ENCODE measurements at places on chromosomes 5 and 9. TPM values are rescaled to one million over a fixed set of nuclear protein-coding genes. Genes with fewer than 3 reads are reported as not detected.

- peak; percentile 56 for DNase-seq
Observed at GRCh38 chr5:88685591-88686541, 197.1 kb downstream of the MEF2C start.

Gene PCAT7
- not detected for total RNA-seq

Gene SPATA31C1
- not detected for total RNA-seq

DNA sequence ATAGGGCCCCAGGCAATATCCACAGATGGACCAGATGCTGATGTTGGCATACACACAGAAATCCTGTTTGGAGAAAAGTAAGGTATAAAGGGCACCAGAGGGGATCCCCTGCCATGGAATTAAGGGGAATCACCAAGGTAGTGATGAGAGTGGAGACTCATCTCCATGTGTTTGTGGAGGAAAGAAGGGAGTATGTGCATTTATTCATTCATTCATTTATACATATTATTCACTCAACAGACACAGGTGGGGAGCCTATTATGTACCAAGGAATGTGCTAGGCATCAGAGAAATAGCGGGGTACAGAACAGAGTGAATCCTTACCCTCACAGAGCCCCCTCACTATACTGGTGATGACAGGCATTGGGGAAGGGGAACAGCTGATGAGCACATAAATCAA lies 116.8 kb upstream of the IL12B start:
- DNase-seq = no peak

Gene SH2D3C
- total RNA-seq = 22.2 TPM

- DNase-seq = no peak
Observed at GRCh38 chr5:27706832-27707231, 668.4 kb upstream of the CDH9 start.

DNA sequence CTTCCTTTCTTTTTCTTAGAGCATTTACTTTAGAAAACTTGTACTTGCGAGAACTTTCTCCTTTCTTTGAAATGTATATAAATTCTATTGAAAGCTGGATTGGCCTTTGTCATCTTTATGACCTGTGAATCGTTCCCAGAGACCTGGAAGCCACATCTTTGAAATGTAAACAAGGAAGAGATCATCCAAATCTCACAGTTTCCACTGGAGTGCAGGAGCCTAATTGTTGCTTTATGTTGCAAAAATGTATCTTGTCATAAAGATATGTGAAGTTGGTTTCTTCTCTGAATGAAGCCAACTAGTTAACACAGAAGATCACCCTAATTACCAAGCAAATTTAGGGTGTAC lies 1101.8 kb downstream of the TAF11L14 start:
- DNase-seq = no peak

GRCh38 chr9:6086006-6086655 lies 70.7 kb upstream of the RANBP6 start:
- no peak for DNase-seq

DNA sequence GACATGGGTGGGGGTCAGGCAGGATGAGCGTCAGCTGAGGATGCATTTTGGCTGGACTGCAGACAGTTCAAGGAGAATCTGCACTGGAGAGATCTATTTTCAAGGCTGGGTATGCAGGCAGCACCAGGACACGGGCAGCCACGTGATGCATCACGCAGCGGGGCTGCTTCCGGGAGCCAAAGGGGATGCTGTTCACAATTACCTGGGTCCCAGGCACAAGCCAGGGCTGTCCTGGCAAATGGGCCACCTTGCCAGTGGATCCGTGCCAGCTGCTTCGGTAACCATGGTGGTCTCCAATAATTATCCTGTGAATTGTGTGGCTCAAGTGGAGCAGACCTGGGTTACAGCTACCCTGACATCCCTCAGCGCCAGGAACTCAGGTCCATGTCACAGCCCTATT lies 17.5 kb downstream of the DBH start:
- no peak for DNase-seq

- no peak for DNase-seq
Observed at GRCh38 chr9:115972843-115973595, 180.6 kb upstream of the PAPPA start.

GRCh38 chr5:1004461-1005248 lies 3.9 kb upstream of the NKD2 start:
- DNase-seq = peak; percentile 86

Gene PLPP7
- not detected for total RNA-seq

DNA sequence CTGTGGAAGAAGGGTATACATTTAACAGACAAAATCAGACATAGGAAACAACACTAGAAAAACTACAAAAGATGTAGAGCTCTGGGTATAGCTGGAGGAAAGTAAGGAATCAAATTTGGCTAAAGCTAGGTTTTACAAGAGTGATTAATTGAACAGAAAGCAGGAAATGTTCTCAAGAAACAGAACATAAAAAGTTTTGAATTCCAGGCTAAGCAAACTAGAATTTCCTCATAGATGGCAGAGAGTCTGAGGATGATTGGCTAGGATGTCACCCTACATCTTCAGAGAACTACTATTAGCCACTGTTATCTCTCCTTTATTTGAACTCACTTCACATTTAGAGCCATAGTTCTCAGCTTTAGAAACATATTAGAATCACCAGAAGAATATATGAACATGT lies 502.1 kb upstream of the PAPPA start:
- no peak for DNase-seq

DNA sequence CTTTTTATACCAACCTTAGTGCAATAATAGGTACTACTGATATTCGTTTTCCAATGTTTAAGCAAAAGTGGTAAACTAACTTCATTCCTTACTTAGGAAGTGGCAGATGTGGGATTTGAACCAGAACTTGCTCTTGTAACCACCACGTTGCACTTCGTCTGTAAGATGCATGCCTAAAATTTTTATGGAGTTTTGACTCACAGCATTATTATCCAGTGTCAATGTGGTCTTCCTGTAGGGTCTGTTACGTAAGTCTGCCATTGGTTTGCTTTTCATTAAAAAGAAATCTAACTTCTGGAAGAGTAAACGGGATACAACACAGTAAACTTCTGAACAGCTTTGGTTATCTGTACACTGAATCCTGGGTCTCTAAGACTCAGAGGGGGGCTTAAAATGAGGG lies 521.0 kb upstream of the WWC1 start:
- no peak for DNase-seq

- DNase-seq = no peak
Observed at GRCh38 chr9:7841831-7842230, 42.3 kb upstream of the DMAC1 start.
